Spinal cord (tissue), 10 donors: ENCODE measurements at places on chromosomes 11 and 22.

GRCh38 chr11:105181521-105181920 is 42.0 kb upstream of the CARD18 start:
- no peak for DNase-seq

DNA sequence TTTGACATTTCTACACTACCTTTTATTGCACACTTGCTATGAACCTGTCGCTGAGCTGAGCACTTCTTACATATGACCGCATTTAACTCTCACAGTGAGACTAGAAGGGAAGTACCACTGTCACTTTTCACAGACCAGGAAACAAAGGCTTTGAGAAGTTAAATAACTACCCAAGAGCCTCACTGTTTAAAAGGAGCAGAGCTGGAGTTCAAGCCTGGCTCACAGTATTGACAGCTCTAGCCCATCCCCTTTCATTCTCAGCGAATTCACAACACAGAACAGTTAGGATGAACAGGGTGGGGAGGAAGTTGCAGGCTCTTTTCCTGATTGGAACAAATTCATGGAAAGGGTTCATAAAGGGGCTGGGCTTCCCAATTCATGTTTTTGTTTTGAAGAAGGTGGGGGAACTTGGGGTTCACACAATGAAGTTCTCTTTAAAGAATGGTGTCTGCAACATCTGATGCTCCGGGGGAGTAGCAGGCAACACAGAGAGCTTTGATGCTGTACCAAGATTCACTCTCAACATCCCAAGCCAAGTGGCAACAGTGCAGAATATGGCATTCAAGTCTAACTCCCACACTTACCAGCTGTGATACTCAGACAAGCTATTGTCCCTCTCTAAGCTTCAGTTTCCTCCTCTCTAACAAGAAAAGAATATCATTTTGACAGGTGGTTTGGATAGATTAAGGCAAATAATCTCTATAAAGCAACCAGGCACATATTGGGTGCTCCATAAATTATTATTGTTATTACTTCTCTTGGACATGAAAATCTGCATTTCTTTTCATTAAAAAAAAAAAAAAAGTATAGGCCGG is 17.2 kb downstream of the SCGB1A1 start:
- DNase-seq: no peak

DNA sequence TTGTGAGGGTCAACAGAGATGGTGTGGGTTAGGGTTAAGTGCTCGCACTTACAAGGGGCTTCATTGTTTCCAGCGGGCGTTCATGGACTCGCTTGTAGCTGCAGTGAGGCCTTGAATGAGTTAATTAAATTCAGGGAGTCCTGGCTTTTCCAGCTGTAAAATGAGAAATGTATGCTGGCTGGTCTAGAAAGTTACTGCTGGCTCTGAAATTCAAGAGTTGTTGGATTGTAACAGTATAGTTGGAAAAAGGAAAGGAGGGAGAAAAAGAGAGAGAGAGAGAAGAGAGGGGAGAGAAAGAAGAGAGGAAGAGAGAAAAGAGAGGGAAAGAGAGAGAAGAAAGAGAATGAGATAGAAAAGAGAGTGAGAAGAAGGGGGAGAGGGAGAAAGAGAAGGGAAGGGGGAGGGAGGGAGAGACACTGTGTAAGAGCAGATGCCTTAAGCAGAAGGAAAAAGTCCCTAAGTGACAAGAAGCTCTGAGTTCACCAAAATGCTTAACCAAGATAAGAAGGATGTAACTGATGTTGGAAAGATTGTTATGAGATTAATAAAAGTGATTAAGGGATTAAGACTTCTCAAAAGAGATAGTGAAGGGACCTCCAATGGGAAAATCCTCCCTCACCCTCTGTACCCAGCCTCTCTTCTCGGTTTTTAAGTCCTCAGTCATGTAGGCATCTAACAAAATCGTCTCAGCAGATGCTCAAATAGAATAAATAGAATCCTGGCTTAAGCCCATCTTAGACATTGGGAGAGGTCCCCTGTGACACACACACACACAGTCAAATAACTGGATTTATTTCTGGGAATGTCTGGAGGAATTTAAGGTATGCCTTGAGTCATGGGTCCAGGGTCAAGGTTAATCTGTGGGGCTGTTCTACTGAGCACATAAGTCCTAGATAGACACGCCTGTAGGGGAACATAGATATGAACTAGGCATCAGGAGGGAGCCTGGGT is 477.9 kb downstream of the MIAT start:
- no peak for DNase-seq

DNA sequence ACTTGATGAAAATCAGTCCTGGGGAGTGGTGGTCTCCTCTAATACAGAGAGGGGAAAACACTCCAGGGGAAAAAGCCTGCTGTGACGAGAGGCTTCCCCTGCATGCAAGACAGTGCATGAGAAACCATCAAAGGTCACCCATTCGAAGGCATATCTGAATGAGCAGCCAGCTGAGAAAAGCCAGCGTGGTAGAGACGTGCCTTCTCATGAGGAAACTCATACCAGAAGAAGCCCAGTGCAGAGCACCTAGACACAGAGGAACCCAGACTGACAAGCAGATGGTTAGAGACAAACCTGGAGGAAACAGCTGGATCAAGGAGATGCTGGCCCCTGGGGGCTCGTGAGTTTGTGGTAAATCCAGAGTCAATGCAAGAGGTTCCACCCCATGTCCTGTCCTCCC is 534.8 kb downstream of the BRD1 start:
- no peak for DNase-seq

- no peak for DNase-seq
Measured at GRCh38 chr22:47100019-47100418, 337.6 kb downstream of the TBC1D22A start.
